ENCODE measurements at places on chromosomes 3 and 15.

GRCh38 chr15:31367021-31367729, 40.5 kb downstream of the KLF13 start:
- no peak for DNase-seq

- no peak for DNase-seq
Observed at GRCh38 chr15:55552926-55553325, 35.2 kb downstream of the PYGO1 start.

DNA sequence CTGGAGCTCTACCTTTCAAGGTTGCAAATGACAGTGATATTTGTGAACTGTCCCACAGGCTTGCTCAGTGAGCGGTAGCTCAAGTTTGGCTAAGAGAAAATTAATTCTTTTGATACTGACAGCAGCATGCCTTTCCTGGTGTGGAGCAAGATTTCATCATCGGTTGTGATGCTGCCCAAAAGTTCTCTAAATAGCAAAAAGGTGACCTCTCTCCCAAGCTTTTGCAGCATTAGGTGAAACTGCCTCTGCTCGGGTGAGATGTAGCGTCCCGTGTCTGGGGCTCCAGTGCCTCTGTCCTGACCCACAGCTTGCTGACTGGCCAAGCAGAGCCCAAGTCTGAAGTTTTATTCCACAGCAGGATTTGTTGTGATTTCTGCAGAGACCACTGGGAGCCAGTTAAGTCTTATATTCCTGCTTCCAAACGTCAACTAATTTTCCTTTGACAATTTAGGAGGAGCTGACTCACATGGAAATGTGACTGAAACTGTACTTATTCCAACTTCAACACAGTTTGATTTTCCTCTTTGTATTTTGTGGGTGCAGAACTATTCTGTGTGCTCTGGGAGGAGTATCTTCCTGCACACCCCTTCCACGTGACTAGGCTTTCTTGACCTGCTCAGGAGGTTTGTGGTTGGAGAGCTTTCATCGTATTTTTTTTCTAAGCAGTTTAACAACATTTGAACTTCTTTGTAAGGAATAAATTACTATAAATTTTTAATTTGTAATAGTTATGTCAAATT, 5.9 kb downstream of the SYNM start:
- DNase-seq: no peak

DNA sequence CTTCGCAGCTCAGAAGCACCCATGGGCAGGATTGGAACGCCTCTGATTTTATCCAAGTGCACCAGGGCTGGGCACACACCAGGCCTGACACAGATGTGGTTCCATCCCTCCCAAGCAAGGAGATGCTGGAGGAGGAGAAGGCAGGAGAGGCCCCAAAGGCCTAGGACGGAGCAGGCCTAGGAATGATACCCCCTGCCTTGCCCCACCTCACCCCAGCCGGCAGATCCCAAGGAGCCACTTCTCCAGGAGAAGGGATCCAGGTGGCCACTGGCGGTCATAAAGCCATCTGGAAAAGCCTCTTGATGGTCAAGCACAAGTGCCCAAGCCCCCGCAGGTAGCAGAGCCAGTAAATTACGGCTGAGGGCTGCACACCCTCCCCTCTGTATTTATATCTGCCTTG, 211.8 kb downstream of the TBC1D2B start:
- no peak for DNase-seq

- DNase-seq: no peak
Observed at GRCh38 chr3:195853996-195854395, 42.3 kb upstream of the MUC4 start.

All from DMS79 (cell line).